ENCODE measurements at places on chromosomes 5 and 9. TPM values are rescaled to one million over a fixed set of nuclear protein-coding genes. Genes with fewer than 3 reads are reported as not detected.

C5orf24 gene
- total RNA-seq: 20.3 TPM

CBY3 gene
- 0.84 TPM for total RNA-seq

- no peak for DNase-seq
These were observed 47.8 kb upstream of the IRX4 start for GRCh38 chr5:1930501-1930879.

GRCh38 chr5:1751864-1752822 lies 47.5 kb downstream of the MRPL36 start:
- DNase-seq: no peak

- no peak for DNase-seq
These were observed 13.3 kb upstream of the BASP1 start for GRCh38 chr5:17204133-17204489.

- no peak for DNase-seq
These were observed 1.6 kb upstream of the CCDC69 start for GRCh38 chr5:151225475-151225874.

- peak; percentile 11 for DNase-seq
These were observed 8.7 kb upstream of the NDUFB6 start for GRCh38 chr9:32581512-32582143.

TNFSF8 gene
- 35.5 TPM for total RNA-seq

- DNase-seq: no peak
These were observed 126.1 kb upstream of the WWC1 start for GRCh38 chr5:168165221-168165914.

GRXCR2 gene
- not detected for total RNA-seq

MCTP1 gene
- 1.9 TPM for total RNA-seq

CTXN3 gene
- total RNA-seq: not detected
